ENCODE measurements at places on chromosomes 2 and 18. TPM values are rescaled to one million over a fixed set of nuclear protein-coding genes. Genes with fewer than 3 reads are reported as not detected.

GRCh38 chr2:172710584-172711047, 25.0 kb upstream of the RAPGEF4 start:
- peak; percentile 38 for DNase-seq

DNA sequence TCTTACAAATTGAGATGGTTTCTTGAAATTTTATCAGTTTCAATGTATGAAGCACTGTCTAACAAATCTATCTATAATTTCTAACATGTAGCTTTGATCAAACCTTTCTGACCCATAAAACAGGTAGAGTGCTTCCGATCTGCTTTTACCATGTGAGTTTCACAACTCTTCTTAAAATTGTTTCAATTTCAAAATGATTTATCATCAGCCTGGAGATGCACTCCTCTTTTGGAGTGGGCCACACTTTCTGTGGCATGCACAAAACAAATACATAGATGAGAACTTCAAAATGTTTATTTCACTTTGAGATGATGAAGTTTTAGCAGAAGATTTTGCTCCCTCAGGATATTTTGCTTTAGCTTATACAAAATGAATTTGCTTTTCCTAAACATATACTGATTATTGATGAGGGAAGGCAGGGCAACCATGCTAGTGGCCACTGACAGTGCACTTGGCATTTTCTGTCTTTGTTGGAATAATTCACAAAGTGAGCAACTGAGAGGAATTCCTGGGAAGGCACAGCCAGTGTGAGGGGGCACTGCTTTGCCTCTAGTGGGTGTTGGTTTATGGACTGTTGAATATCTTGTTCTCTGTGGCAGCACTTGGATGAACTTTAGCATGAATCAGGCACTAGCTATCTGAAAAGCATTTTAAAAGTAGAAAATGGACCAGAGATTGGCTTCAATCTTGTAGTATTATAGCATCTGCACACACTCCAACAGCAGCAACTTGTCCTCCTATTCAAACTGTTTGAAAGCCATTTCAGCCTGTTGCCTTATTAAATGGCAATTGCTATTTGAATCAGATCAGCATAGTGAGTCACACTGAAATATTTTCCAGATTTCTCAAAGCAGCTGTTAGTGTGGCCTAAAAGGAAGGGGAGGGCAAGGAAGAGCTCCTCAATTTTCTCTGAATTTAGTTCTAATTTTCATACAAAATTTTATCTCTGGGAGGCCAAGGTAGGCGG, 193.2 kb downstream of the CCDC85A start:
- DNase-seq, result no peak

GRCh38 chr2:10283106-10284062, 19.3 kb upstream of the HPCAL1 start:
- DNase-seq, result no peak

- no peak for DNase-seq
These were observed 63.7 kb downstream of the UXS1 start for GRCh38 chr2:106130251-106130998.

- DNase-seq, result no peak
These were observed 63.0 kb downstream of the REEP1 start for GRCh38 chr2:86274265-86274917.

- DNase-seq, result no peak
These were observed 43.5 kb downstream of the ARMC9 start for GRCh38 chr2:231241755-231242507.

GRCh38 chr18:11219571-11219970, 70.2 kb upstream of the PIEZO2 start:
- DNase-seq, result no peak

DNA sequence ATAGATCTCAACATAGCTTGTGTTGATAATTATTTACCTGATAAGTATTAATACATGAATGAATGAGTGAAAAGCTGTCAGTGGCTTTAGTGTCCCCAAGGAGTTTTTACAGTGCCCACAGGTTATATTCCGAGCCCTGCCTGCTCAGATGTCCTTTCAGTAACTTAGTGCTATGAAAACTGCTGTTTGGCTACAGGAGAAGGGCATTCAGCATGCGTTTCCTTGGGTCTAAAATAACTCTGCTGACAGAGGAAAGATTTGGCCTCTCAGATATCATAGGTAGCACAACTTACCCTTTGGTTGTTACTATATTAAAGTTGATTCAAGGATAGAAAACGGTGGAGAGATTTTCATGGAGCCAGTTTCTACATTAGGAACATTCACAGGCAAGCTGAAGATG, 241.0 kb downstream of the ETAA1 start:
- no peak for DNase-seq

Gene CHST10
- 1.9 TPM for total RNA-seq

Gene NPPC
- total RNA-seq, result not detected

Gene TMEM131
- 29.2 TPM for total RNA-seq

Gene EFHD1
- total RNA-seq, result not detected

Gene CRYGC
- not detected for total RNA-seq

Gene RGPD8
- total RNA-seq, result 61.1 TPM

Gene ARL6IP6
- total RNA-seq, result 6.7 TPM

Gene RPIA
- 24.7 TPM for total RNA-seq
